ENCODE measurements at places on chromosomes 3 and 15.

DNA sequence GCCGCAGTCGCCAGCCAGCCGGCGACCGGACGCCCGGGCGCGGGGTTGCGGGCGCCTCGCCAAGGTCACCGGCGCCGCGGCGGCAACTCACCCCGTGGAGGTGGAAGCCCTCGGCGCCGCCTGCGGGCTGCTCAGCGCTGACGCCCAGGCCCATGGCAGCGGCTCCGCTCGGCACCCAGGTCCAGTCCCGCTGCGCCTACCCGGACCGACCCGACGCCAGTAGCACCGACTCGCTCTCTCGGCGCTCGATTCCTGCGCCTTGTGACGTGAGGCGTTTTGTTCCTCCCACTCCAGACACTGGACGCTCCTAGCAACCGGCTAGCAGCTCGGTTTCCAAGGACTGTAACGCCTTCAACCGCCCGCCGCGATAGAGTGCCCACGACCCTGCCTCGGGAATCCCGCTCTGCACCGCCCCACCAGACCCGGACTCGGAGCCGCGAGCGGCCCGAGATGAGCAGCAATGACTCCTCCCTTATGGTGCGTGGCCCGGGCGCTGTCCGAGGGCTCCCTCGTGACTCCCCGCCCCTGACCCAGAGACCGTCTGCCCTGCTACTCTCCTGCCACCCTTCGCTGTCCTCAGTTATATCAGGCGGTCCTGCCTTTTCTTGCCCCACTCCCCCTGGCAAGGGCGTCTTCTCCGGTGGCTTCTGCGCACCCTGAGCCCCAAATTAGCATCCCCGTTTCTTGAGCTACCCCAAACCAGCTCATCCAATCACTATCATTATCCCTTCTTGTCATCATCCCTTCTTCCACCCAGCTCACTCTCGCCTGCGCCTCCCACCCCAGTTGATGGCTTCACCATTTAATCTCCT, at the start of the genes GORASP1 and TTC21A:
Gene GORASP1 (minus strand): TSS at position 240 of the 812 bp plus-strand sequence. CDS start 86 bp downstream, at position 154.
Gene TTC21A (plus strand): TSS at position 293 of the 812 bp plus-strand sequence. CDS start 158 bp downstream, at position 451.
- DNase-seq = peak; percentile 86

- peak; percentile 91 for DNase-seq
These were observed 78.9 kb upstream of the DPH6 start for GRCh38 chr15:35624881-35625280.

- no peak for DNase-seq
These were observed 38.0 kb downstream of the TXNRD3 start for GRCh38 chr3:126616931-126617330.

DNA sequence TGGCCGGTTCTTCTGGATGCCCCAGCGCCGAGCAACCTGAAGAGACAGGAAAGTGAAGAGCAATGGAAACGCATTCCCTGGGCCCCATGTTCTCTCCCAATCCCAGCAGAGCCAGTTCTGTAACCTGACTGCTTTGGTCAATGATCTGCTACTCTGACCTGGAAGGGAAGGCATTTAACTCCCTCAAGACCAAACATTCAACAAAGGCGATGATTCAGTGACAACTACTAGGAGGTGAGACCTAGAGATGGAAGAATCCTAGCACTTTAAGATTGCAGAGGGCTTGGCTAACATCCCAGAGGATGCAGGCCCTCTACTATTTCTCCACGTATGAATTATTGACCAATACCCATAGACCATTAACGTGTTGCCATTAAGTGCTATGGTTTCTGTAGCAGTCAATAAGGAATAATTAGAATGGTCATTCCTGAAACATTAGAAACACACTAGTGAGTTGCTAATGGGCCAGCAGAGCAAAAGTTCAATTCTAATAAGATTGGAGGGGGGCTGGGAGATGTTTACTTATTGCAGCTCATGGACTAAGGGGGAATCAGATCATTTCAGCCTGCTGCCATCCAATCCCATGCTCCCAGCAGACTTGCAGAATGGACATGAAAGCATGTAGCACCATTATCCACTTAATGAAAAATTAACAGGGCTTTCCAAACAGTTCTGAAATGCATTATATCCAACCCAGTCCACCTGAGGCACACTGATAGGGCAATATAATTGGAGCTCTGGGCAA, 56.6 kb downstream of the ETV5 start:
- DNase-seq = no peak

GRCh38 chr3:147130461-147130860, 275.9 kb downstream of the ZIC4 start:
- peak; percentile 44 for DNase-seq
